Hematopoietic multipotent progenitor cell treated with erythropoietin and hydrocortisone succinate and interleukin-3 and kit ligand, for 4 days (in vitro differentiated cells): ENCODE measurements at places on chromosomes 16 and 17.
A peak's percentile ranks its signal among the peaks of the same experiment; 100 is the strongest.

GRCh38 chr17:32288615-32289014 is 23.0 kb downstream of the RHBDL3 start:
- peak; percentile 87 for DNase-seq

DNA sequence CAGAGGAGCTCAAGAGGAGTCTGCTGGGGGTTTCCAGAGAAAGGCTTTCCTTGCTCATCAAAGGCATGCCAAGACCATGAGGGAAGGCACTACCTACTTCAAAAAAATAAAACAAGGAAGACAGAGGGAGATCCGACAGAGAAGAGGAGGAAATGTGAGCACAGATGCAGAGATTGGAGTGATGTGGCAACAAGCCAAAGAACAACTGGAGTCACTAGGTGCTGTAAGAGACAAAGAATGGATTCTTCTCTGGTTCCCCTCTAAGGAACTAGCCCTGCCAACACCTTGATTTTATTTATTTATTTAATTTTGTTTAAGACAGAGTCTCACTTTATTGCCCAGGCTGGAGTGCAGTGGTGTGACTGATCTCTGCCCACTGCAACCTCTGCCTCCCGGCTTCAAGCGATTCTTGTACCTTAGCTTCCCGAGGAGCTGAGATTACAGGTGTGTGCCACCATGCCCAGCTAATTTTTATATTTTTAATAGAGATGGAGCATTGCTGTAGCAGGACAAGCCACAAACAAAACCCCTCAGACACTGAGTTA is 13.8 kb upstream of the ACSF2 start:
- no peak for DNase-seq

DNA sequence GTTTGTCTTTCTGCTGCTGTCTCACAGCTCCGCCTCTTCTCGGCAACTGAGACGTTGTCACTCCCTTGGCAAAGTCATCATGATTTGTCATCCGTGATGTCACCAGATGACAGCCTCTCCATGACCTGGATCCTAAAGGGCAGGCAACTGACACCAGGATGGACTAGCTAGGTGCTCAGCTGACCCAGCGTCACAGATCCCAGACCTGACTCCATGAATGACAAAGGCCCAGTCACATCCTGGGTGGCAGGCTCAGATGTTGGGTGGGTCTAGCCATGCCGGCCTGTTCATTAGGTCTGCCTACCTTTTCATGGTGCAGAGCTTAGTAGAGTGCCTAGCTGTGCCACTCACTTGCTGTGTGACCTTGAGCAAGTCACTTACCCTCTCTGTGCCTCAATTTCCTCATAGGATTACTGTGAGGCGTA is 3.8 kb upstream of the TMEM238L start:
- no peak for DNase-seq

DNA sequence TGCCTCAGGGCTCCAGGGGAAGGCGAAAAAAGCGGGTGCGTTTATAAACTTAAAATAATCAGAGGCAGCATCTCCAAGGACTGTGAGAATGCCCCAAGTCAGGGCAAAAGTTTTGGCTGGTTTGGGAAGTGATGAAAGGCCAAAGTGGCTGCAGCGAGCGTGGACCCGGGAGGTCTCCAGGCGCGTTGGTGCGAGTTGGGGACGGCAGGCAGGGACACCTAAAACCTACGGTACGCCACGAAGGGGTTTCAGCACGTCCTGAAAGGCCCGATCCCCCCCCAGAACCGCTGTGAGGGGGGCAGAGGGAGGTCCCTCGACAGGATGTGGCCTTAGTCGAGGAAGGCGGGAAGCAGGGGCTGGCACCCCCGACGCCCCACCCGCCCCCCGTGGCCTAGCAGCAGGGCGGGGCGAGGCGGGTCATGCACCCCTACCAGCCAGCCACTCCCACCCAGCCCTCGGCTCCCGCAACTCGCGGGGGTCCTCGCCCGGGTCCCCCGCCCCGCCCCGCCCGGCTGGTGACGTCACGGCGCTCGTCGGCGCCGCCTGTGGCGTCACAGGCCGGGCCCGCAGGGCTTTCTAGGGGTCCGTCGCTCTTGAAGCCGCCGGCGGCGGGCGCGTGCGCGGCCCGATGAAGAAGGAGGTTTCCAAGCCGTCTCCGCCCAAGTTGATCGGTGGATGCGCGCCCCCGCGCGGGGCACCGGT is at the start of gene MYCBPAP:
Gene MYCBPAP, plus strand, starts transcription at position 569 of the 702 bp plus-strand sequence. CDS start 236 bp downstream, outside the sequence.
- peak; percentile 91 for DNase-seq

DNA sequence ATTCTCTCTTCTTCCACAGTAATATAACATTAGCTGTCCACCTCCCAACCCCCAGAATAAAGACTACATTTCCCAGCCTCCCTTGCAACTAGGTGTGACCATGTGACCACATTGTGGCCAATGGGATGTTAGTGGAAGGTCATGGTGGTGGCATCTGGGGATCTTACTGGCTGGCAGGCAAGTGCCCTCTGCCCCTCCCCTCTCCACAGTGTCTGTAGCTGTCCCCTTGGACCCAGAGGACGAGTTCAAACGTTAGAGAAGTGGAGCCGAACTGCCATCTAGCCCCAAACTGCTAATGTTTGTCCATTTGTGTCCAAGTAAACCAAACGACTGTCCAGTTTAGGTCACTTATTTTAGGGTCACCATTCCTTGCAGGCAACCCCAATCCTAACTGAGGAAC is 26.6 kb upstream of the KCNG4 start:
- peak; percentile 79 for DNase-seq

DNA sequence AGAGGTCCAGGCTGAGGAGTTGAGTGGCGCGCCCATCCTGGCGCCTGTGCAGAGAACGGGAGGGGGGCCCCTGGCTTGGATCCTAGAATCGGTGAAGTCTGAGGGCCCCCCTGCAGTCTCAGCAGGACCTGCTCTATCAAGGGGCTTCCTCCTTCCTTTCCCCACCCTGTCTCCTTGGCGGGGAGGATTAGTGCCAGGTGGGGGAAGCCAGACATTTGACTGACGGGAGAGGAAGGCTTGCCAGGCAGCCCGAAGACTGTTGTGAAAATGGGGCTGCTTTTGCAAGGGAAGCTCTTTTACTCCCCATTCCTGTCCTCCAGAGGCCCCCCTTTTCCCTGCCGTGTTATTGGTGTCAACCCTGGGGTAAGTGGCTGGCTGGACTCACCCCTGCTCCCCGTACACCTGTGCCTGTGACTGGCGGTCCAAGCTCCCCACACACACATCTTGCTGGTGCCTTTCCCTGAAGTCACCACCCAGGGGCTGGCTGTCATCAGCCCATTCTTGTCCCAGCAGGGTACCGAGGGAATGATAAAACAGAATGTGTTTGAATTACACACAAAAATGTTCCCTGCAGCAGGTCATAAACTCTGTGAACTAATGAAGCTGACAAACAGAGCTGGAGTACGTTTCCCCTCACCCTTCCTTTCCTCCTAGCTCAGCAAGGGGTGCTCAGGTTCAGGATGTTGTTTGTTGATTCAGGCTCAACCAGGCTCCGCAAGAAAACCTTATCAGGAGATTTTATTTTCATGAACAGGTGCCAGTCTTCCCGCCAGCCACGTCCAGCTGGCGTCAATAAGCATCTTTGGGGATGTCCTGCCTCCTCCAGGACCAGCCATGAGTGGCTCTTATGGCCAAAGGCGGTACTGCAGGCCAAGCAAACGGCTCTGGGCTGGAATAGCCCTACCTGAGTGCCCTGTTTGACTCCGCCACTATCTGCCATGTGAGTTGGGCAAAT is 4.4 kb upstream of the ARMC7 start:
- DNase-seq = peak; percentile 68

- DNase-seq = no peak
Measured at GRCh38 chr17:47901423-47901822, 5.4 kb downstream of the SP2 start.

DNA sequence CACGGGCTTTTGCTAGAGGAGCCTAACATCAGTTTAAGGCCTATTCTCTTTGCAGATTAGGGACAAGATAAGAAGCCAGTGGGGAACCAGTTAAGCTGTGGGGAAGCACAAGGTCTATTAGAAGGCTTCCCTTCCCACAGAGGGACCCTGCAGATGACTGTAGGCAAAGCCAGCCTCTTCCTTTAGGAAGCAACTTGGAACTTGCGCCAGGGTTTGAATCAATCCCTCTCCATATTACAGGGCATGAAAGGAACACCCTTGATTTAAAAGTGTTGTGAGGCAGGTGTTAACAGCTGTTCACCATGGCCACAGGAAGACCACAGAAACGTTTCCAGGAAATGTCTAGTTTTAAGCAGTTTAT is 77.3 kb downstream of the RPTOR start:
- DNase-seq = peak; percentile 33

GRCh38 chr16:69929480-69929879 is 21.7 kb upstream of the CLEC18A start:
- no peak for DNase-seq

DNA sequence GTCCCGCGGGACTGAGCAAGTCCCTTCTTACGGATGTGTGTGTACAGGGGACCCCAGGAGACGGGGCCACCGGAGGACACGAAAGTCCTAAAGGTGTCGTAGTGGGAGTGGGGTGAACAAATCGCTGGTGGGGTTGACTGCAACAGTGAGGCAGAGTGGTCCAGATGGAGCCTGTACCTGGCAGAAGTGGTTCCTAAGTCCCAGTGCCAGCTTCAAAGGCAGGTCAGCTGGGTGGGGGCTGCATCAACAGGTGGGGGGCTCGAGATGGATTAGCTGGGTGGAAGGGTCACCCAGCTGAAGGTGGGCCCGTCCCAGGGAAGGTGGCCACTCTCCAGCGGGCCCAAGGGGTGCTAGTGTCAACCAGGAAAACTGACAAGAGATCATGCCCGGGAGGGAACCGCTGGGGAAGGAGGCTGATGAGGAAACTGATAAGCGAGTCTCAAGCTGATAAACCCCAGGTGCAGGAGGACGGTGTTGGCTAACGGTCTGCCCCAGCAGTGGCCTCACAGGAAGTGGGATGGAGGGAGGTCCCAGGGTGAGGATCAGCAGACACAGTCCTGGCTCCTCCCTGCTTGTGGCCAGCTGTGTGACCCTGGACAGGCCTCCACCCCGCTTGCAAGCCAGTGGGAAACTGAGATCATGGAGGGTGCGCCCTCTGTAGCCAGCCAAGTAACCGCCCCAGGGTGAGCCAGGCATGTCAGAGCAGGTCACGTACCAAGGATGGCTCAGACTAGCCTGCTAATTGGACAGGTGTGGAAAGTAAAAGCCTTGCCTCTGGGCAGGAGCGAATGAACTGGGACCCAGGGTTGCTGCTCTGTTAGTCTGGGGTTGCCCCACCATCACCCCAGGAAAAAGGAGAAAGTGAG is 1.0 kb downstream of the ORAI3 start:
- peak; percentile 94 for DNase-seq

DNA sequence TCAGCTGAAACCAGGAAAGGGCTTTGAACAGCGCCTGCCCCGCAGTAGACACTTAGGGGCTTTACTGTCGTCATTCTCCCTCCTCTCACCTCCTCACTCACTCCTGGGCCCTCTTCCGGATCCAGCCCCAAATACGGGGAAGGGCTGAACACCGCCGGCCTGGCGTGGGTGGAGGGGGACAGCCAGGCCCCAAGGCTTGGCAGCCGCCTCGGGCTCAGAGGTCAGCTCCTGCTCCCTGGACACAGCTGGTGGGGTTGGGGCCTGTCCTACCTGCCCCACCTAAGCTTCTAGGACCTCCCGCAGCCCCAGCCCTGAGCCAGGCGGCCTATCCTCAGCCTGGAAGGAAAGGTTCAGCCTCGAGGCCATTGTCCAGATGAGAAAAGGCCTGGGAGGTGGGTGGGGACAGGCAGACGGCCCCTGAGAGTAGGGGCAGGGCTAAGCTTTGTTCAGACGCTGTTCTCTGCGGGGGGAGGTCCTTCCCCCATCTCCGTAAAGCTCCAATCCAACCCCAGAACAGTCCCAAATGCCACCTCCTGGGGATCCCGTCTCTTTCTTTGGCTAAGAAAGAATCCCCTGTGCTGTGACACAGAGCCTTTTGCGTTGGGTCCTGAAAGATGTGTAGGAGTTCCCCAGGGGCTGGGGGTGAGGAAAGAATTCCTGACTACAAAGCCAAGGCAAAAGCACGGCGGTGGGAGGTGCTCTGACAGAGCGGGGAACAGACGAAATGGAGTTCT is 881 bp upstream of the LLGL1 start:
- no peak for DNase-seq

GRCh38 chr17:19939993-19940721 is 37.5 kb downstream of the AKAP10 start:
- DNase-seq = no peak

DNA sequence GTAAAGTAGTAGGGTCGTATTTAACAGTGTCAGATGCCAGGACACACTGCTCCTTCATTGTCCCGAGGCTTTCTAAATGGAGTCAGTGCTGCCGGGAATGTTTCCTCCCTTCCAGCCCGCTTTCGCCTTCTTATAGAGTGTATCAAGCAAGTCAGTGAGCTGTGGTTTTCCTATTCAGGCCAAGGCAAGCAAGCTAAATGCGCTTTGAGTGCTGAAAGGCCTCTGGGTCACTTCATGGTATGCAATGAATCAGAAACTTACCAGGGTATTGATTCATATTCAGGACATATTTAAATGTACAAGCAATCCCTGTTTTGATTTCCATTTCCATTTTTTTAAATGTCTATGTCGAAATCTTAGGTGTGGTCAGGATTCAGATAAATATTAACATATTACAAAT is 327.9 kb upstream of the SOX9 start:
- DNase-seq = no peak

GRCh38 chr17:73827627-73828291 is 183.5 kb upstream of the SDK2 start:
- DNase-seq = peak; percentile 4

DNA sequence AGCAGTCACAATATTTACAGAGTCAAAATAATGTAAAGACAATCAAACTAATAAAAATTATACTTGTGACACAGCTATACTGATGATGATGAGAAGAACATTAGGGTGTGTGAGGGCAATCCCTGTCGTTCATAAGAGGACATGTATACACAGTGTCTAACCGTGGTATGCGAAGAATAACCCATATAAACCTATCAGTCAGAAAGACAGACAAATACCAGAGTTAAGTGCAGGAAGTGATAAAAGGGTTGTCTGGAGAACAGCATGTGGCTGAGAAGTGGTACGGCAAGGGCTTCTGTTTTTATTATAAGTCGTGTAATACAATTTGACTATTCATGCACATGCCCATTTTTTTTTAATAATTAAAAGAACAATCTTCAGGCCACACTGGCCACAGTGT is 46.7 kb downstream of the LMF1 start:
- DNase-seq = no peak

- no peak for DNase-seq
Measured at GRCh38 chr17:79902146-79902791, 63.0 kb upstream of the CBX4 start.

DNA sequence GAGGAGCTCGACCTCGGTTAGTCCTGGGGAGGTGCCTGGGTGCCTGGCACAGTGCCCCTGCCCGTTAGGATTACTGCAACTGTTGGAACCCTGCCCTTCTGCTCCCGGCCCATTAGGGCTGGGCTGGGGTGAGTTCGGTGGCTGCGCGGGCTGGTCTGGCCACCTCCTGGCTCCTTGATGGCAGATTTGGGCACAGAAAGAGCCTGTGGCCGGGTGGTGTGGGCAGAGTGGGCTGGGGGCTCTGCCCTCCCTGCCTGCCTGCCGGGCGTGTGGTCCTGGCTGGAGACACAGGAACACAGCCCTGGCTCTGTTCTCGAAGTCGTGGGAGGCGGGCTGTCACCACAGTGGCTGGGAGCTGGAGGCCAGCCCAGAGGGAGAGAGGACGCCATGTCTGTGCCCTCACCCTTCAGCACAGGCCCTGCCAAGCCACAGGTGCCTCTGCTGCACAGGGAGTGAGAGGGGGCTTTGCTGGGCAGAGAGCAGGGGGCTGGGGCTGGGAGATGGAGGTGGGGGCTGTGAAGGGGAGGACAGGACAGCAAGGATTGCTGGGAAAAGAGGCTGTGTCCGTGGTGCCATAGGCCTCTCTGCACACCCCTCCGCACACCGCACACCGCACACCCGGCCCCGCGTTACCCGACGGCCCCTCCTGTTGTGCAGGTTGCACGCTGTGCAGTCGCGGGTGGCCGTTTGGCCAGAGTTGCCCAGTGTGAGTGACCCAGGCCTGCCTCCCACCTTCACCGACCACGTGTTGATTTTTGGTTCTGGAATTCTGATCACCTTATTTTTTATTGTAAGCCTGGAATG is 236.6 kb upstream of the GSE1 start:
- peak; percentile 48 for DNase-seq
